ENCODE measurements at places on chromosomes 7 and 10. TPM values are rescaled to one million over a fixed set of nuclear protein-coding genes. Genes with fewer than 3 reads are reported as not detected.

Gene ITIH5
- 24.9 TPM for total RNA-seq

DNA sequence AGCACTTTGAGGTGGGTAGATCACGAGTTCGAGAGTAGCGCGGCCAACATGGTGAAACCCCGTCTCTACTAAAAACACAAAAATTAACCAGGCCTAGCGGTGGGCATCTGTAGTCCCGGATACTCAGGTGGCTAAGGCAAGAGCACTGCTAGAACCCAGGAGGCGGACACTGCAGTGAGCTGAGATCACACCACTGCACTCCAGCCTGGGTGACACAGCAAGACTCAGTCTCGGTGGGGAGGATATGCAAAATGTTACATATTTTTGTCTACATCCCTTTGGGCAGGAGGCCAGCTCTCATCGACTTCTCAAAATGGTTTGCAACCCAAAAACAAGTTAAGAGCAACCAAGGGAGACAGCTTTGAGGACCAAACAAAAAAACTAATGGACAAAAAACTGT, 8.2 kb downstream of the ATE1 start:
- no peak overlapping the region for H3K27ac ChIP-seq
- no peaks in the 10 kb centered on the region for H3K27me3 ChIP-seq
- H3K4me3 ChIP-seq, result no peak overlapping the region
- H3K36me3 ChIP-seq, result peaks cover 21% of the 10 kb centered on the region

Gene RHOBTB1
- 16.7 TPM for total RNA-seq

GRCh38 chr10:98062424-98062823, 32.0 kb upstream of the CRTAC1 start:
- no peaks in the 10 kb centered on the region for H3K27me3 ChIP-seq
- no peaks in the 10 kb centered on the region for H3K4me1 ChIP-seq
- no peak for DNase-seq
- no peak overlapping the region for H3K4me3 ChIP-seq
- H3K36me3 ChIP-seq, result no peaks in the 10 kb centered on the region

All from esophagus muscularis mucosa (tissue), 4 donors.